ENCODE measurements at places on chromosomes 12 and 14. TPM values are rescaled to one million over a fixed set of nuclear protein-coding genes. Genes with fewer than 3 reads are reported as not detected.
A peak's percentile ranks its signal among the peaks of the same experiment; 100 is the strongest.

TBX3 gene
- 5.7 TPM for total RNA-seq

SLC8B1 gene
- 16.5 TPM for total RNA-seq

IFI27L1 gene
- 15.1 TPM for total RNA-seq

TAS2R8 gene
- total RNA-seq = not detected

GUCY2C gene
- not detected for total RNA-seq

CLEC4A gene
- total RNA-seq = not detected

LMO3 gene
- 0.43 TPM for total RNA-seq

FSCB gene
- 0.18 TPM for total RNA-seq

TAS2R50 gene
- total RNA-seq = not detected

TEAD4 gene
- not detected for total RNA-seq

GRCh38 chr12:77998236-77998786 is 167.6 kb downstream of the NAV3 start:
- no peak for DNase-seq

DNA sequence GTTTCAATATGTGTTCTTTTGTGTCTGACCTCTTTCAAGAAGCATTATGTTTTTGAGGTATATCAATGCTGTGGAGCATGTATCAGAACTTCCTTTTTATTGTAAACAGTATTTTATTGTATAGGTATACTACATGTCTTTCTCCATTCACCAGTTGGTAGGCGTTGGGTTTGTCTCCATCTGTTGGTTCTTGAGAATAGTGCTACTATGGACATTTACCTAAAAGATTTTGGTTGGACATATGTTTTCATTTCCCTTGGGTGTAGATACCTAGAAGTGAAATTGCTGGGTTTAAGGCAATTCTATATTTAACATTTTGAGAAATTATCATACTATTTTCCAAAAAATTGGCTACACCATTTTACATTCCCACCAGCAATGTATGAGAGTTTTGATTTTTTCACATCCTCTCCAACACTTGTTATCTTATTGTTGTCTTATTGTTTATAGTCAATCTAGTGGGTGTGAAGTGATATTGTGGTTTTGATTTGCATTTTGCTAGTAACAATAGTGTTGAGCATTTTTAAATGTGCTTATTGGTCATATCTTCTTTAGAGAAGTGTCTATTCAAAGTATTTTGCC is 409.2 kb downstream of the IPO8 start:
- DNase-seq = no peak

DNA sequence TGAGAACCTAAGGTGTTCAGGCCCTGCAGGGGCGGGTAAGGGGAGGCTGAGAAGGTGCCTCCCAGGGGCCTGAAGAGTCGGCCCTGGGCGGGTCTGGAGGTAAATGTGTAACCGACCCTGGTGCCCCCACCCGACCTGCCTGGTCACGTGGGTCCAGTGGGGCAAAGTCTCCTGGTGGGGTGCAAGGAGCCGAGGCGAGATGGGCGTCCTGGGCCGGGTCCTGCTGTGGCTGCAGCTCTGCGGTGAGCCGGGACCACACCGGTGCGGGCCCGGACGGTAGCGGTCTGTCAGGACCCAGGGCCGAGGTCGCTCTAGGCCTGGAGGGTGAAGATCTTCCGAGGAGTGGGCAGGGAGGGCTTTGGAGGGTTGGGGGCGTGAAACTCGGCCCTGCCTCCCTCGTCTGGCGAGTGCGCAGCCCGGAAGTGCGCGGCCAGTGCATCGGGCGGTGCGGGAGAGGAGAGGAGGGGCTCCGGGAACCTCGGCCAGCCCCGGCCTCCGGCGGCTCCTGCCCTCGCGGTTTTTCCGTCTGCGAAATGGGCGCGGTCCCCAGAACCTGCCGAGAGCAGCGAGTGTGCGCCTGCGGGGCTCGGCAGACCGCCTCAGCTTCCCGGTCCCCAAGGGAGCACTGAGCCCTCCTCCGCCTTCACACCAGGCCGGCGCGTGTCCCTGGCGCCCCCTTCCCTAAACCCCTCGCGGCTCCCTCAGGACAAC is at the start of gene AMN:
Gene AMN (plus strand): TSS at position 174 of the 711 bp plus-strand sequence. CDS start 26 bp downstream, at position 200.
- DNase-seq = peak; percentile 82

DNA sequence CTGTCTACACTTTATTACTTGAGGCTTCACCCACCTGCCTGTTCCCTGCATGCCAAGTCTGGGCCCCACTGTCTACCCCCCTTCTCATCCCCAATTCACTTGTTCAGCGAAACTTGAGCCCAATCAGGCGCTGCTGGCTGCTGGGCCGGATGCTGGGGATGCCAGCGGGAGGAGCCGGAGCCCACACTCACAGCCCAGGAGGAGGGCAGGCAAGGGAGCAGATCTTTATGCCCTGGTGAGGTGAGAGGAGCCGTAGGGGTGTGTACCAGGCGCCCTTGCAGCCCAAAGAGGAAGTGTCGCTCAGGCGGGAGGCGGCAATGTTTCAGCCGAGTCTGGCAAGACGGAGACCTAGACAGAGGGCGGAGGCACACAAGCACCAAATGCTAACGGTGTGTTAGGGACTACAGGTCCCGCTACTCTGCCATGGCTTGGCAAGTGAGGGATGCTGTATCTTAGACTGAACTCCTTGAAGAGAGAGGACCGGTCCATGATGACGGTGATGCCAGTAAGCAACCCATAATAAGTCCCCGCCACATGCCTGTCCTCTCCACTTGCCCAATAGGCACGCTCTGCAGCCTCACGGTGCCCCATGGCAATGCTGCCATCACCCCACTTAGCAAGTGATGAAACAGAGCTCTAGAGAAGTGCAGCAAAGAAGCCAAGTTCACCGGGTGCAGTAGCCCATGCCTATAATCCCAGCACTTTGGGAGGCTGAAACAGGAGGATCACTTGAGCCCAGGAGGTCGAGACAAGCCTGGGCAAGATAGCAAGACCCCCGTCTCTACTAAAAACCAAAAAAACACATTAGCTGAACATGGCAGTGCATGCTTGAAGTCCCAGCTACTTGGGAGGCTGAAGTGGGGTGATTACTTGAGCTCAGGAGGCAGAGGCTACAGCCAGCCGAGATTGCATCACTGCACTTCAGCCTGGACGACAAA is 41.6 kb downstream of the LRRC74A start:
- peak; percentile 46 for DNase-seq

DNA sequence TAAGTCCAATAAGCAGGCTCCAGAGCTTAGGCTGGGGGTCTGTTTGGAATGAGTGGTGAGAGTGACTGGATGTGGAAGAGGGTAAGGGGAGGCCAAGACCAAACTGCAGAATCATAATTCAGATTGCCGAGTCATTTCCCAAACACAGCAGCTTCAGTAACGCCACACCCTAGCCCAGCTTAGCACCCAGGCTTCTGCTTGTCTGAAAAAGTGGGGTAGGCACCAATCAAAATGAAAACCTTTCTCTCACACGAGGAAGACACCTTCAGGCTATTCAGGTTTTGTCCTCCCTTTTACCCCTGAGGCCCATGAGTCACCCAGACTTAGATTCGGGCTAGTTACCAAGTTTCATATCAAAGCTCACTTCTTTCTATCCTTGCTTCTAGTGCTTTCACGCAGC is 306.1 kb downstream of the DAD1 start:
- DNase-seq = no peak

DNA sequence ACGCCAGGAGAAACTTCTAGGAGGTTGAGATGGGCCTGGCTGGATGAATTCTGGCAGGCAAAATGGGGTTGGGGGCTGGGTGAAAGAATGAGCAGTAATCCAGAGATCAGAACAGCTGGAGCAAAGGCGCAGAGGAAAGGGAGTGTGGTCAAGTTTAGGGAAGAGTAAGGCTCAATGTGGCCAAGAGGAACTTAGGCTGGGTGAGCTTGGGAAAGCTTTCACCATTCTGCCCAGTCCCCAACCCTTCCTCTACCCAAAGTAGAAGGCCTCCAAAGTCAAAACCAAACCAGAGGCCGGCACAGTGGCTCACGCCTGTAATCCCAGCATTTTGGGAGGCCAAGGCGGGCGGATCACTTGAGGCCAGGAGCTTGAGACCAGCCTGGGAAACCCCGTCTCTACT is 10.2 kb upstream of the RABGGTA start:
- no peak for DNase-seq

GRCh38 chr12:29616664-29617406 is 119.3 kb upstream of the OVCH1 start:
- DNase-seq = no peak

GRCh38 chr12:75474116-75474515 is 6.4 kb upstream of the GLIPR1 start:
- DNase-seq = no peak

DNA sequence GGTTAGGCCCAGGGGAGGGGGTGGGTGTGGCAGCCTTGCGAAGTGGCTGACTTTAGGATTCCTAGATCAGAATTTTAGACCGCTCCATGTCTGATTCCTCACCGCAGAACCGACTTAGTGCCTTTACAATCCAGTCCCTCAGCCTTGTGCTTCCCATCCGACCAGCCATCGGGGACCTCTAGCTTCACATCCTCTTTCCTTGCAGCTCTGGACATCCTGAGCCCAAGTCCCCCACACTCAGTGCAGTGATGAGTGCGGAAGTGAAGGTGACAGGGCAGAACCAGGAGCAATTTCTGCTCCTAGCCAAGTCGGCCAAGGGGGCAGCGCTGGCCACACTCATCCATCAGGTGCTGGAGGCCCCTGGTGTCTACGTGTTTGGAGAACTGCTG is 557 bp downstream of the COPS7A start:
- peak; percentile 27 for DNase-seq

- no peak for DNase-seq
These were observed 99.4 kb upstream of the PARP11 start for GRCh38 chr12:3972576-3972975.

GRCh38 chr12:11092128-11092527 is at the start of gene TAS2R43:
TSS of gene TAS2R43 (minus strand) at chr12:11092313. CDS start at chr12:11092229, 84 bp downstream.
- no peak for DNase-seq

DNA sequence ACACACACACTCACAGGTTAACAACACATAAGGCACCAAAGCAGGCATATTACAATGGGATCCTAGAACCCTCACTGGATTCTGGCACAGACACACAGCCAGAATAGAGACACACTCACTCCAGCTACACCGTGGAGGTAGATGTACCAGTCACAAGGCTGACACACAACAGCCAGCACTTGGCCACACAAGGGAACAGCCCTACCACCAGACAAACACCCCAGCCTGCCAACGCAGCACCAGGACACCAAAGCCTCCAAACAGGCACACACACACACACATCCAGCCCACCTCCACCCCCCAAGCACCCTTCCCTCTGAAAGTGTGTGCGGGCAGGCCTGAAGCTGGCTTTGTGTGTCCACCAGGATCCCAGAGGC is 10.9 kb upstream of the ITGB7 start:
- no peak for DNase-seq

GRCh38 chr12:26152507-26153102 is 27.8 kb upstream of the BHLHE41 start:
- no peak for DNase-seq

GRCh38 chr12:3750616-3751015 is 2.3 kb downstream of the CRACR2A start:
- DNase-seq = no peak

GRCh38 chr14:79050787-79051727 is 880.9 kb downstream of the NRXN3 start:
- peak; percentile 16 for DNase-seq

All from stomach (tissue), 19 donors.